WTC11 (cell line): ENCODE measurements at places on chromosomes 6 and 20. TPM values are rescaled to one million over a fixed set of nuclear protein-coding genes. Genes with fewer than 3 reads are reported as not detected.

DNA sequence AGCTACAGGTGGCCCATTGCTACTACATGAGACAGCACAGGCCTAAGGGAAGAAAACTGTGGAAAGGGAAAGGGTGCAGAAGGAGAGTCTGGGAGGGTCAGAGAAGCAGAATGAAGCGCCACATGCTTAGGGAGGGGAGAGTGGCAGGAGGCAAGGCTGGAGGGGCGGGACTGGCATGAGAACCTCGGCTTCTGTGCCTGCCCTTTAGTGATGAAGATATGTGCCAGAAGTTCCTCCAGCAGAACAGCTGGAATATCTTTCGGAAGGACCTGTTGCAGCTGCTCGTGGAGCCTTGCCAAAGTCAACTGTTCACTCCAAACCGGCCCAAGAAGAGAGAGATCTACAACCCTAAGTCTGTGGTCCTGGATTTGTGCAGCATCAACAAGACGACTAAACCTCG, 61.8 kb downstream of the CNBD2 start:
- no peak for DNase-seq

GRCh38 chr6:34317882-34318498, 69.2 kb upstream of the SMIM29 start:
- DNase-seq: no peak

TPX2 gene
- 113 to 123 TPM (median 115 TPM) in 3 replicates for total RNA-seq

DNA sequence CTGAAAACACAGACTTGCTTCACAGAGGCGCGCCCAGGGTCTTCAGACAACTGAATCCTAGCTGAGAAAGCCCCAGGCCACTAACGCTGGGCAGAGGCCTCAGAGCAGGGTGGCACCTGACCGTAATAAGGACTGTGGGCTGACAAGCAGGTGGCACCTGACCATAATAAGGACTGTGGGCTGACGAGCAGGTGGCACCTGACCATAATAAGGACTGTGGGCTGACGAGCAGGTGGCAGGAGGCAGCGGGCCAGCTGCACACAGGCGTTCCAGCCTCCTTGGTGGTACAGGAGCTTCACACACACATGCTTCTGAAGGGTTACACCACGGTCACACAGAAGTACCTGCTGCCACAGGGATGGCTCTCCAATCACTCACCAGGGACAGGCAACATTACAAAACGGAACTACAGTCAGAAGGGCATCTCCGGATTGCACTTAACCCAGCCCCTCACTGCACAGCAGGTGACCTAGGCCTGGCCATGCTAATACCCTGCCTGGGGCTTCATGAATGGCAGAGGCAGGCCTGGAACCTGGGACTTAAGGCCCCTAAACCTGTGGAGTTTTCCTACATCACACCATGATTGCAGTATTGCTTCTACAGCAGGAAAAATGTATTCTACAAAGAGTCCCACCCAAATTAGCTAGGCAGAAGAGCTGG, 50.8 kb downstream of the PSMG4 start:
- no peak for DNase-seq

VGLL2 gene
- 0.11 TPM in 1 of 3 replicates, not detected in the others for total RNA-seq

DNA sequence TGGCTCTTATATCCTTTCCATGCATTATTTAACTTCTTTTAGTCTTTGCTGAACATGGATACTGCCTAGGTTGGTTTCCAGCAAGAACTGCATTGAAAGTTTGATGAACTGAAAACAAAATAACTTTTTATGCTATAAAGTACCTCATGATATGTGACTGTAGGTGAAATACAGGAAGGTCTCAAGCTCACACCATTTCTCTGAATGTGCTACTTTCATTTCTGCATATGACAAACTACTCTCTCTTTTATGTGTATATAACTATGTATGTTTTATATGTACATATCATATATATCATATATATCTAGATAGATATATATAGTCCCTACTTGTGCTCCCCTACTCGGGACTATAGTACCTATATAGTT, 65.9 kb downstream of the AIG1 start:
- no peak for DNase-seq

DNA sequence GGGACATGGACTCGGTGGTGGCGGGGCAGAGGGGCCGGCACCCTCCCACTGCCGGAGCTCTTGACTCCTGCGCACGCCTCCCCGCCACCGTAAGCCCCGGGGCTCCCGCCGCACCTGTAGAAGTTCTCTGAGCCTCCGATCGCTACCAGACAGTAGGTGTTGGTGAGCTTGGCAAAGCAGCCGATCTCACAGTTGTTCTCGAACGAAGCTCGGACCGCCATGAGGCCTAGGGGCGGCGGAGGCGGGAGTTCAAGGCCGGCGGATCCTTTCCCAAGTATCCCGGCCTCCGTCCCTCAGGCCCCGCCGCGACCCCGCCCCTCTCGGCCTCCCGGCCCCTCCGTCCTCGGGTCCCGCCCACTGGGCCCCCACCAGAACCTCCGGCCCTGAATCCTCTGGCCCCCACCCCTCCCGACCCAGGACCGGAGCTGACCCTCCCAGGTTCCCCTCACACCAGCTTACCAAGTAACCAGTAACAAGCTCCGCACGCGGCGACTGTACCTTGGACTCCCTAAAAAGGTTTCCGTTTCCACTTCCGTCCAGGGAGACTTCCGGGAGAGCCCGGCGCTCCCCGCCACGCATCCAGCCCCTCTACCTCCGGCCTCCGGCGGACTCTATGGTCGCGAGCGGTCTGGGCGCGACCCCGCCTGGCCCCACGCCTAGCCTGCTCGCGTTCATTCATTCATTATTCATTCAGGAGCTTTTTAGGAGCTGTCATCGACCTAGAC, at the start of gene EIF6:
Gene EIF6 (minus strand): TSS at position 506 of the 725 bp plus-strand sequence. CDS start 285 bp downstream, at position 221.
- peak; percentile 89 for DNase-seq

GRCh38 chr6:72580281-72580940, 41.5 kb upstream of the KCNQ5 start:
- DNase-seq: peak; percentile 23

DNA sequence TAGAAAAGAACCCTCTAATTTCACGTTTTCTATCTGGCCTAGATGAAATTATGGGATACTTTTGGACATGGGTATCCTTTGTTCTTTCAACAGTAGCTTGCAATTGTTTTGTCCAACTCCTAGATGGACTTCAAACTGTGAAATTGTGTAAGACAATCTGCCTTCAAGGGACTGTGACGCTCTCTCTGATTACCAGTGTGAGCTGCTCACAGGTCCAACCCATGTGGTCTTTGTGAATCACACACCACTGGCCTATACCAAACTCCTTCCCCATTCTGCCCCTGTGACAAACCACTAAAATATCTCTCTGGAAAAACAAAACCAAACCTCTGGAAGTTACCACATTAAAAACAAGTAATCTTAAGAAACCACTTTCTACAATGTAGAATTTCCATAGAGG, 59.5 kb downstream of the NINL start:
- no peak for DNase-seq
